Activated gamma-delta T cell treated with Interleukin-2 at 50 U/mL for 16 hours (primary cell): ENCODE measurements at places on chromosomes 4 and X.

- no peak for DNase-seq
Measured at GRCh38 chr4:121790976-121791375, 10.1 kb upstream of the EXOSC9 start.

DNA sequence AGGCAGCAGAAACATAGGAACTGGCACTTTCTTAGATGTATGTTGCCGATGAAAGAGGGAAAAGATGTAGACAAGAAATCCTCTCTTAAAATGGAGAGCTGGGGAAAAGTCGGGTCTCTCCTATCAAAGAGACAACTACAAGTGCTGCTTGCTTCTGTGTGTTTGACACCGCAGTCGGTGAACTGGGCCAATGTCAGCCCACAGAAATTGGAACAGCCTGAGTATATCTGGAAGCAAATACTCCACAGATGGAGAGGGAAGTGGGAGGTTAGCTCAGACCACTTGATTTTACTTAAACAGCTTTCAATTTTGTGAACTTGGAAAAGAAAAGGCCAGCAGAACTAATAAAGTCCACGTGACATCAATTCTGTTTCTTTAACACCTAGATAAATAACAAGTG is 230.9 kb upstream of the FAT1 start:
- no peak for DNase-seq

DNA sequence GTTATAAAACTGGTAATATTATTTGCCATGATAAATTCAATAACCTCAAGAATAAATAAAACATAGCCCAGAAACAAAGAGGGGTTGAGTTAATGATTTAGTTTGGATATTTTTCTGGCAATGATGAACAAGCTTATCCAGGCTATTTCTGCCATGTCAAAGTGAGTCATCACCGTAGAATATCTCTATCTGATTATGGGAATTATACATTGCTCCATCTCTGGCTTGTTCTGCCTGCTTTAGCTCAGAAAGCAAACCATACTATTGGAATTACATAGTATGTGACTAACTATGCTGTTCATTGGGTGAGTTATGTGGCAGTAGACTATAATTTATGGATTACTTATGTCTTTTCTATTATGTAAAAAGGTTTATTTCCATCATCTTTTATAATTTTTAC is 680.1 kb upstream of the AADAT start:
- no peak for DNase-seq

DNA sequence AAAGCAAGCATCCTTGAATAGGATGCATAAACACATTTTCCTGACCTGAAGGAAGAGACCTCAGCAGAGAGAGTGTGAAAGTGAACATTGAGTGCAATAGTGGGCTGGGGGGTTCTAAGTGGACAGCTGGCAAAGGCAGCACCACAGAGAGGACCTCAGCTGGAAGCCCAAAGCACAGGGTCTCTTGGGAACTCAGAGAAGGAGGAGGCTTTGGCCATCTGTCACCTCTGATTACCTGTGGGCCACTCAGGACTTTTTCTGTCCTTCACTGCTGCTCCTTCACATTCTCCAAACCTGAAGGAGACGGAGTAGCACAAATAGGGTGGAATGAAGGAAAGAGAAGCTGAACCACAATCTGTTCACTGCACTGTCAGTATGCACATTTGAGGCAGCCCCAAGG is 37.9 kb upstream of the FAT4 start:
- no peak for DNase-seq

DNA sequence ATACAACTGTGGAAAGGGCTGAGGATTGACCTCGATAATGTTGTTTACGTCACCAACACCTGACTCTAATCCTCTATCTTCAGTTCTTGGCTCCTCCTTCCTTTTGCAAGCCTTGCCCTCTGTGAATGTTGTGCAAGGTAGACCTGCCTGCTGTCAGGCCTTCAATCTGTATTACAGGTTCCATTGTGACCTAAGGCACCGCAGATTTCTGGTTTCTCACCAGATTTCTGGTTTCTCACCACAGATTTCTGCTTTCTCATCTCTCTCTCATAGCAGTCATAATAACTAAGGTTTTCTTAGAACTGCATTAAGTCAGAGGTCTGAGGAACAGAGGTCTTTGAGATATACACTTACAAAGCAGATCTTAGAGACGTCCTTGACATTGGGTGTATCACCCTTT is 51.5 kb upstream of the ETNPPL start:
- no peak for DNase-seq

DNA sequence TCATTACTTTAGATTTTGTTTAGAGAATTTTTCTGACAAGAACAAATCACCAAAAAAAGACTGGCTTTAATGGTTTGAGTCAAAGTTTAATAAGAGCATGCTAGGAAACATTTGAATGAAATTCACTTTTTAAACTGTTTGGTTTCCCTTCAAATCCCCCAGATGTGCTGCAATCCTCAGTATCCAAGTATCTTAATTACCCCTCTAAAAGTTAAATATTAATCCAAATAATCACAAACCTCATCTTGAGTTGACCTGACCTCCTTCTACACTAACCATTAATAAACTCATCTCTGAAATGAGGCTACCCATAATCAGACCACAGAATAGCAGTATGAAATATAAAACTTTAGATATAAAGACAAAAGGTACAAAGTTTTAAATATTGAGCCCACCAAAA is 10.1 kb downstream of the DHX15 start:
- DNase-seq = no peak

DNA sequence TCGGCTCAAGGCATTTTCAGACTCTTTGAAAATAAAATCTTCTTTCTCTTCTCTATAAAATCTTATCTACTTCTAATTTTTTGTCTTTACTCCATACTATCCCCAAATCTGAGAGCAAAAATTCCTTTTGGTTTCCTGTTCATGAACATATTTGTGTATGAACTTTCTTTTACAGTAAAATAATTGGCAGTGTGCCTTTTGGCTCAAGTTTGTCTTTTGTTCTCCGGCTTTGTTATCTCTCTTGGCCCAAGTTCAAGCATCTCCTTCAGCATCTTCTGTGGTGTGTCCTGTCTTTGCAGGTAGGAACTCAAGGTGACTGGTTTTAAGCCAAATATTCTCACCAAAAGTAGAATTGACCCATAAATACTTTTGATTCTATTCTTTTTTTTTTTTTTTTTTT is 276.6 kb upstream of the FAT1 start:
- no peak for DNase-seq

DNA sequence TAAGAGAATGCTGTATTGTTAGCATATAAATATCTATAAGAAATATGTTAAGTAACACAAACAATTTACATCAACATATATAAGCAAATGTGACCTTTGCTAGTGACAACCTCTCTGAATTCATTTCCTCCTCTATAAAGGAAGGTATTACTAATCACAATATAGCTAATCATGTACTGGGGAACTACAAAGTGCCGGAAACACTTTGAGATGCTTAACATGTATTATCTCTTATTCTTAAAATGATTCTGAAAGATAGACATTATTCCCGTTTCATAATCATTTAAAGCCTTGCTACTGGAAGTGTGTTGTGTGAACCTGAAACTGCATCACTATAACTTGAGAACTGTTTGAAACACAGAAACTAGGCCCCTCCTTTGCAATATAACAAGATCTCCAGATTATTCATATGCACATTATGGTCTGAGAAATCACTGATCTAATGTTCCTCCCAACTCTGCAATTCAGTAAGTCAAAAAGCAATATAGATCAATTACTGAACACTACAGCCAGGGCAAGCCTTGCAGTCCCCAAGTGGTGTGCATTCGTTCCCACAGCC is 54.0 kb downstream of the KLHL8 start:
- DNase-seq = no peak

GRCh38 chr4:182807346-182807745 is 109.8 kb downstream of the DCTD start:
- DNase-seq = no peak

DNA sequence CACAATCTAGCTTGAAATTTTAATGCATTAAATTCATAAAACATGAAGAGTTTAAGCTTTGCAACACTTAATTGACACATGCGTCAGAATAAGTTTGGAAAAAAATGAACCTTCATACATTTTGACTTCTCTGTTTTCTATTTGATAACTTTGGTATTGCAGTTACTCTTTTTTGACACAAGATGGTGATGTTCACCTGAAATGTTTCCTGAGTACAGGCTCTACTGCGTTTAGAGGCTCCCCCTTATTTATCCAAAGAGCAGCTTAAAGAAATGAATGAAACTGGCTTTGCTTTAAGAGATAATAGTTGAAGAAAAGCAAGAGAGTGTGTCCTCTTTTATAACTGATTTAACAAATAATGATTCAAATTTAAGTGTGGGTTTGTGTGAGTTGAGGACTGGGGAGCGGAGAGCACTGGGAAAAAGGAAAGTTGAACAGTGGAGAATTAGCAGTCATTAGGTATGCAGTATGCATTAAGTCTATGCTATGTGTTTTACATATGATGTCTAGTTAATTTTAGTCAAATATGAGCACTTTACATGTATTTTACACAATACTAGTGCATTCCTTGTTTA is 180.6 kb upstream of the NUDT6 start:
- no peak for DNase-seq
